ENCODE measurements at places on chromosomes 7 and 10.
A peak's percentile ranks its signal among the peaks of the same experiment; 100 is the strongest.

DNA sequence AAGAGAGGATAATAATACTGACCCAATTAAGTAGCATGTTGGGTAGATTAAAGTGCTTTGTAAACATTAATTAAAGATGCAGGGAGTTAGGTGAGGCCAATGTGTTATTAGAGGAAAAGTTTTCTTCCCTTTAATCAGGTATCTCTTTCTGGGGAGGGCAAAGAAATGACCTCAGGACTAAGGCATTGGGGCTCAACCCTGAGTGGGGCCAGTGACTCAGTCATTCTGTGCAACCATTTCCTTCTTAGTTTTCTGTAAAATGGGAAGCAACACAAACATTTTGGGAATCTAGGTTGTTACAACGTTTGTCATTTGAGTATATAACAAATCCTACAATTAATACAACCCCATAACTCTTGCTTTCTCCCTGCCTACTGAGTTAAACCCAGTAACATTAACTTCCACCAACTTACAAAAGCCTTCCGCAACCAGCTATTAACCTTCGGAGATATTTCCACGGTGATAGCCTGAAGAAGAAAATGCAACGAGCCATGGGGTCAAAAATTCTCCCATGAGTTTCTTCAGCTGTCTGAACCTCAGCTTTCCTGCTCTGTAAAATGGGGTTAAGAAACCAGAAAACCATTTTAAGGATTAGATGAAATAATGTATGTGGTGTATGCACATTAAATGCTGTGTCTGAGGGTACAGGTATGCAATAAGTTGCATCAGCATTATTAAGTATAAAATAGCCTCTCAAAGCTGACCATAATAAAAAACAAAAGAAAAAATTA is 965 bp upstream of the PROSER2 start:
- DNase-seq = no peak

DNA sequence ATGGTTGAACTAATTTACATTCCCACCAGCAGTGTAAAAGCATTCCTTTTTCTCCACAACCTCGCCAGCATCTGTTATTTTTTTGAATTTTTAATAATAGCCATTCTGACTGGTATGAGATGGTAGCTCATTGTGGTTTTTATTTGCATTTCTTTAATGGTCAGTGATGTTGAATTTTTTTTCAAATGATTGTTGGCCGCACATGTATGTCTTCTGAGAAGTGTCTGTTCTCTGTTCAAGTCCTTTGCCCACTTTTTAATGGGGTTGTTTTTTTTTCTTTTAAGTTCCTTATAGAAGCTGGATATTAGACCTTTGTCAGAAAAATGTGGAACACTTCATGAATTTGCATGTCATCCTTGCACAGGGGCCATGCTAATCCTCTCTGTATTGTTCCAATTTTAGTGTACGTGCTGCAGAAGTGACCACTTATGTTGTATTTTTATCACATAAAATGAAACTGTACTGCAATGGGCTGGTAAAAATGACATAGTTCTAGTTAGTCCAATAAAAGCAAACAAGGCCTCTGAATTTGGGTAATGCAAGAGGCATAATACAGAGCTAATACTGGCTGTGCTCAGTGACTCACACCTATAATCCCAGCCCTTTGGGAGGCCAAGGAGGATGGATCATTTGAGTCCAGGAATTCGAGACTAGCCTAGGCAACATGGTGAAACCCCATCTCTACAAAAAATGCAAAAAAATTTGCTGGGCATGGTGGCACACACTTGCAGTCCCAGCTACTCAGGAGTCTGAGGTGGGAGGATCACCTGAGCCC is 70.3 kb downstream of the ABI1 start:
- no peak for DNase-seq

DNA sequence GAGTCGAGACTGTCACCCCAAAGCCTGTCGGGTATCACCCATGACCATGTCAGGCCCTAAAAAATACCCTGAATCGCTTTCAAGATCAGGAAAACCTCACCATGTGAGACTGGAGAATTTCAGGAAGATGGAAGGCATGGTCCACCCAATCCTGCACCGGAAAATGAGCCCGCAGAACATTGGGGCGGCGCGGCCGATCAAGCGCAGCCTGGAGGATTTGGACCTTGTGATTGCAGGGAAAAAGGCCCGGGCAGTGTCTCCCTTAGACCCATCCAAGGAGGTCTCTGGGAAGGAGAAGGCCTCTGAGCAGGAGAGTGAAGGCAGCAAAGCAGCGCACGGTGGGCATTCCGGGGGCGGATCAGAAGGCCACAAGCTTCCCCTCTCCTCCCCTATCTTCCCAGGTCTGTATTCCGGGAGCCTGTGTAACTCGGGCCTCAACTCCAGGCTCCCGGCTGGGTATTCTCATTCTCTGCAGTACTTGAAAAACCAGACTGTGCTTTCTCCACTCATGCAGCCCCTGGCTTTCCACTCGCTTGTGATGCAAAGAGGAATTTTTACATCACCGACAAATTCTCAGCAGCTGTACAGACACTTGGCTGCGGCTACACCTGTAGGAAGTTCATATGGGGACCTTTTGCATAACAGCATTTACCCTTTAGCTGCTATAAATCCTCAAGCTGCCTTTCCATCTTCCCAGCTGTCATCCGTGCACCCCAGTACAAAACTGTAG is 176.2 kb downstream of the RTKN2 start:
- no peak for DNase-seq

GRCh38 chr10:21264271-21264670 is 261.2 kb downstream of the SKIDA1 start:
- DNase-seq = no peak

DNA sequence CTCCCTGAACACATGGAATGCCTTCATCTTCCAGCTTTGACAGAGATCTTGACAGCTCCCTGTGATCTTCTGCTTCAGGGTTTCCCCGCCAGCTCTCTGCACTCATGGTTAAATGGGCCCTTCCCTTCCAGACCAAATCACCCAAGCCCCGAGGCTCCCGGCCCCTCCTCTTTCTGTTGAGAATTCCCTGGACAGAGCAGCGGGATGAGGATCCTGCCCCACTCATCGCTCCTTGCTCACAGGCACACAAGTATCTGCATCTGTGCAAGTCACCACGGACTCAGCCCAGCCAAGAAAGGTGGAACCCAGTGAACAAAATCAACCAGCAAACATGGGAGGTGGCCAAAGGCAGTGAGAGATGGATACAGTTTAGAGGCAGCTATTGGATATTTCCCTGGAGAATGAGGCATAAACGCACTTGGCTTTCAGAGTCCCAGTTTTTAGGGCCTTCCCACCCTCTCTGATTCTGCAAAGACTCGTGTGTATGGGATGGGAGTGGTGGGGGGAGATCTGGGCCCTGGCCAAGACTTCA is 37.7 kb upstream of the CXCL12 start:
- DNase-seq = no peak

DNA sequence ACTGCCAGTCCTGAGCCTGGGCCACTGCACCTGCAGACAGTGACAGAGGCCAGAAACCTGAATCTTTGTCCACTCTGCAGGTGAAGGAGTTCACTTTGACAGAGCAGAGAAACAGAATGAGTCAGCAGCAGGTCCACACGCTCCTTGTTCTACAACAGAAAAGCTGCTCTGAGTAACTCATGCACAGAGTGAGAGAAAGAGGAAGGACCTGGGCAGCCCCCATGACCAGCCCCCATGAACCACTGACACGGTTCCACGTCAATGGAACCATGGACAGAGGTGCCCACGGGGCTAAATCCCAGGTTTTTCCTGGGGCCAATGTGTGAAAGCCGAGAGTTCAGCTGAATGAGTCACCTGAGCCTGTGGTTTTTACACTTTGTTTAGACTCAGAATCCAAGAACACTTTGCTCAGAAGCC is 40.8 kb upstream of the CTBP2 start:
- peak; percentile 82 for DNase-seq

DNA sequence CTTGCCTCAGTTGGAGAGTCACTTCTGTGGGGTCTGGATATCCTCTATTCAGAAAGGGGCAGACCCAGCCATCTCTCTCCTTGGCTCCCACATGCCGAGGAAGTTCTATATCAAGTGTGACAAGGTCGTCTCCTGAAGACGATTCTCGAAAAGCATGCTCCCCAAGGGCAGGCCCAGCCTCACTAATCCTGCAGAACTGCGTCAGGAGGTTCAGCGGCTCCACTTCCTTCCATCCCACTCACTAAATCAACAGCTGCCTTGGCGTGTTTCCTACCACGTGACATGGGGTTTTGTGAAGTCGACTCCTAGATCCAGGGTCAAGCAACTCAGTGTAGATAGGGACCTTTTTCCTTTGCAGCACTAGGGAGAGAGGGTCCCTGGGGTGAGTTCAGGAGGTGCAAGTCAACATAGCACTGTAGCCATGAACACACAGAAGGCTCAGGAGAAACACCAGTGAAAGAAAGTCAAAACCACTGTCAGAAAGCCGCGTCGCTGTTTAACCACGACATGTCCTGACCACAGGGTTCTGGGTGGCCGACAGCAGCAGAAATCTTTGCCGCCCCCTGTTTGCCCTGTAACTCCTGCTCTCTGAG is 156.4 kb downstream of the PRPF18 start:
- no peak for DNase-seq

- no peak for DNase-seq
Observed at GRCh38 chr7:141920281-141920680, 4.1 kb downstream of the OR9A4 start.

DNA sequence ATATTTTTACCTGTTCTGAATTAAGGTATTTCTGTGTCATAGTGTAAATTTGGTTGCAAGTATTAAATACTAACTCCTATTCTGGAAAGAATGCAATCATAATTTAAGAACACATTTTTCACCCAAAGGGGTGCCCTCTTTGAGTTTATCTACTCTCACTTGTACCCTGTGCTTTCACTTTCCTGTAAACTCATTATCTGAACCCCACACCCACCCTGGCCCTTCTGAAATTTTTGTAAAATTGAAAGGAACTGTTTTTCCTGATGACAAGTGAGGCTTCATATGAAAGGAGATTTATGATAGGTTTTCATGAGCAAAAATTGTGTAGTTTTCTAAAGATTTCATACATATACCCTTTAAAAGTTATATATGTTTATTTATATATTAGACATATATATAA is 134.5 kb downstream of the WNT2 start:
- no peak for DNase-seq

DNA sequence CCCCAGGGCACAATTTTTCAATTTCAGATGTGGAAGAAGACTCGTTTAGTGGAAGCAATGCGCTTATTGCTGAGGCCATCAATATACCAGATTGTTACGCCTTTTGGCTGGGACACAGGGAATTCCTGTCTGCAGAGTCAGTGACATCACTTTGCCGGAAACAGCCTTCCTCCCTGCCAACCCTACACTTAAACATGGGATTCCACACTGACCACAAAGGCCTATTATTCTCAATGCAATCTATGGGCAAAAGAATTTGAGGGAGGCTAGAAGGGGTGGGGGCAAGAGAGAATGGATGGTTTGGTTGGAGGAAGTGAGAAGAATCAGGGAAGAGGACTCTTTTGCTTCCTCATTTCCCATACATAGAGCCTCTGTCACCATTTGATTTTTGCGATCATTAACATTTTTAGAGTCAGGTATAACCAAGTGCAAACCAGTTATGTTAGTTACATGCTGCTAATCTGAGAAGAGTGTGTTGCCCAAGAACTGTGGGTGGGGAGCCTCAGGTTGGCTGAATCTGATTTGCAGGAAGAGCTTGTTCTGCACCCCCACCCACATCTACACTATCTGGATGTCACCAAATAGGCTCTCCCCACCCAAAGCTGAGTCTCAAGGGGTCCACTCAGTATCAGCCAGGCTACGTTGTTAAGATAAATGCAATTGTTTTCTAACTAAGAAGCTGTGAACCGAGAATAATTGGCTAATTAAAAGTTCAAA is 58.2 kb downstream of the ENTPD1 start:
- peak; percentile 18 for DNase-seq

- no peak for DNase-seq
Observed at GRCh38 chr10:132488231-132488821, 49.3 kb upstream of the INPP5A start.

- no peak for DNase-seq
Observed at GRCh38 chr7:48052748-48053147, 17.4 kb downstream of the C7orf57 start.

GRCh38 chr7:15684871-15685270 is 1.6 kb downstream of the MEOX2 start:
- no peak for DNase-seq

GRCh38 chr10:70430493-70431445 is 10.7 kb downstream of the NODAL start:
- DNase-seq = peak; percentile 11

- DNase-seq = no peak
Observed at GRCh38 chr10:126509182-126509581, 120.9 kb upstream of the ADAM12 start.

DNA sequence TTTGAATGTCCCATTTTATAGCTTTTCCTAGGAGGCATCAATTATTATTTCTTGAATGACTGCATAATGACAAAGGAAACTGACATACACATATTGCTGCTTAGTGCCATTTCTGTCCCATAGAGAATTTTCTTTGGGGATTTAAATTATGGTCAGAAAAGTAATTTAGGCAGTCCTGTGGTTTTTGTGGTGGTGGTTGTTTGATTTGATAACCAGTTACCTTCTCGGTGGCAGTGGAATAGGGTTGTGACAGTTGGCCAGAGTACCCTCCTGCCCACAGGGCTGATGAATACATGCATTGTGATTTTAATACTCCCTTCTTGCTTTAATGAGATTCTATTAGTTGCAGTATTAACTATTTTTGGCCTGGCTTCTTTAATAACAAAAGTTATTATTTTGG is 6.6 kb upstream of the SGCE start:
- DNase-seq = no peak

- DNase-seq = no peak
Observed at GRCh38 chr7:151579644-151580043, 59.9 kb upstream of the RHEB start.
